Globus pallidus (tissue), 1 donor: ENCODE measurements at places on chromosomes 5 and 9.

DNA sequence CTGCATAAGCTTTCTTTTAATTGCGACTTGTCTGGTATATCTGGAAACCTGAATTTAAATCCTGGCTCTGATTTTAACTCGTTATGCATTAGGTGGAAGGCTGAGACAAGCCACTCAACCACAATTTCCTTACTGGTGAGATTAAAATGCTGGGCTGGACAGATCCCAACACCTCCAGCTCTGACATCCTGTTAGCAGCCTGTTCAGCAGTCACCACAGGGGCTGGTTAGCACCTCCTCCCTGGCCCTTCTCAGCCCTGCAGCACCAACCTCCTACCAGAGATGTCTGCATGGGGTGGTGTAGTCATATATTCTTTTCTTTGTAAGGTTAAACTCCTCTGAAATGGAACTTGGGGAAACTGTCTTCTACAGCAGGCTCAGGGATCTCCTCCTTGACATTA is 156.5 kb upstream of the NFIL3 start:
- DNase-seq: no peak

DNA sequence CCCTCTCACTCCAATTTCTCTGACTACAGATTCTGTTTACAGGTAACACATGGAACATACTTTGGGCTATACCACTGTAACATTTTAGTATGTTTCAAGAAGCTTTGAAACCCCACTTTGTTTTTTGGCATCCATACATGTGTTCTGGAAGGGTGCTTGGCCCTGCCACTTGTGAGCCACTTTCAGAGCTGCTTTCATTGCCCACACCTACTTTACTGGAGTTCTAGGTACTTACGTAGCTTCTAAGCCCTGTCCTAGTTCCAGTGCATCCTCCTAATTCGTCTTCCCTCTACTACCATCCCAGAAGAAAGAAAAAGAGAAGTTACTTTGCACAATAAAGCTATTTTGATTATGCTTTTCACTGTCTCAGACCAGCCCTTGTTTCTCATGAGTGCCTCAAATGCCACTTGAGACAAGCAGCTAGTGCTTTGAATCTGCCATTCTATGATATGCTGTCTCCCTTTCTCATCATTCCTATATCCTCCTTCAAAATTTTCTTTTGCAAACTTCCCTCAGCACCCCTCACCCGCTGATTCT is 26.5 kb upstream of the C5orf47 start:
- DNase-seq: no peak

GRCh38 chr5:66174338-66174737 is 30.2 kb downstream of the SREK1 start:
- DNase-seq: peak; percentile 61

DNA sequence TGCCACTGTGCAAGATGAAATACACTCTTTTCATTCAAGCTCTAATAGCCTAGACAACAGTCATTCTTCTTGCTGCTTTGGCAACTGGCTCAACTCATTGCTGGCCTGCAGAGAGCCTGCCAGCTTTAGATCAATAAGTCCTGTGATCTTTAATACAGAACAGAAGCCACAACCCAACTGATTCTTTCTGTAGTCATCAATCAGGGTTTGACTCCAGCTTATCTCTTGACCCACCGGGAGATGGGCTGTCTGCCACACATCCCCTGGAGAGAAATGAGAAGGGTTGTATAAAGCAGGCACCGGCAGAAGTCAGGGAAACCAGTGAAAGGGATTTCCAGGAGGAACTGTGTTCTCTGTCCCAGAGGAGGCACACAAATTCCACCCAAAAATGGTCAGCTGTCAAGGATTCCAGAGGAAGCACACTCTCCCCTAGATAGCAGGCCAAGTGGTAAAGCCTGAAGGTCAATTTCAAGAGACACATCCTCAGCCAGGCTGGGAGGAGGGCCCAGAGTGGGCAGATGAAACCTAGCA is 24.5 kb downstream of the LHFPL2 start:
- no peak for DNase-seq

- no peak for DNase-seq
Observed at GRCh38 chr9:123318202-123318601, 37.8 kb upstream of the CRB2 start.

GRCh38 chr5:10595293-10595671 is 31.4 kb downstream of the ANKRD33B start:
- DNase-seq: no peak

DNA sequence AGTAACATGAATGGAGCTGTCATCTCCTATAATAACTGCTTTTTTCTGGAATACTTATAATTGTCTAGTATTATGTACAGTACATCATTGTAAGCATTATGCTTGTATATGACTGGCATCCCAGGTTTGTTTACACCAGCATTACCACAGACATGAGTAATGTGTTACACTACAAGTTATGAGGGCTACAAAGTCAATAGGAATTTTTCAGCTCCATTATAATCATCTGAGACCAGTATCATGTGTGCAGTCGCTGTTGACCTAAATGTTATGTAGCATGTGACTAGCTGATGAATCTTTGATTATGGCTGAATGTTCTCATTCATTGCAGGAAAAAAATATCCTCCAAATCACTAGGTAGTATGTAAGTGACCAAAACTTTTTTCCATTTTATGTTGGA is 2.2 kb downstream of the ZCCHC9 start:
- no peak for DNase-seq

DNA sequence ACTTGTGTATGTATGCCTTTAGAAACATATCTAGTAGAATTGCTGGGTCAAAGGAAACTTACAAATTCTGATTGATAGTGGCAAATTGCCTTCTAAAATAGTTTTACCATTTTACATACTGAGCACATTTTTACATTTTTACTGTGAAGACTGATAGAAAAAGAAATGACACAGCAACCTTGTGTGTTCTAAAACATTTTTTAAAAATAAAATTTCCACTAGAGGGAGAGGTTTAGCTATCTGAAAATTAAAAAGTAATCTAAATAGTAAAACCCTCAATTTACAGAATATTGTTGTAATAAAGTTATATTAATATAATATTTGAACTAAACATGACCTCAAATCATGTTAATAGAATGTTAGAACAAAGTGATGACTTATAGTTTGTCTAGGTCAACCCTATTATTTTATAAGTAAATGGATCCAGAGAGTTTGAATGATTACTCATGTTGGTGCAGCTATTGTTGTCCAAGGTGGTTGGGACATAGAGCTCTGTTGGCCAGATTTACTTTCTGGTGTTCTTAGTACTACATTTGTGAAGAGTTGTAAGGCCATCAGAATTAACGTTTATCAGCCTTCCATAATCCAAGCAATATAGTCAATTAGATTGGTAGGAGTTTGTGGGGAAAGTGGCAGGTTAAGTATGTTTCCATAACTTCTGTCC is 17.2 kb downstream of the CENPP start:
- no peak for DNase-seq

DNA sequence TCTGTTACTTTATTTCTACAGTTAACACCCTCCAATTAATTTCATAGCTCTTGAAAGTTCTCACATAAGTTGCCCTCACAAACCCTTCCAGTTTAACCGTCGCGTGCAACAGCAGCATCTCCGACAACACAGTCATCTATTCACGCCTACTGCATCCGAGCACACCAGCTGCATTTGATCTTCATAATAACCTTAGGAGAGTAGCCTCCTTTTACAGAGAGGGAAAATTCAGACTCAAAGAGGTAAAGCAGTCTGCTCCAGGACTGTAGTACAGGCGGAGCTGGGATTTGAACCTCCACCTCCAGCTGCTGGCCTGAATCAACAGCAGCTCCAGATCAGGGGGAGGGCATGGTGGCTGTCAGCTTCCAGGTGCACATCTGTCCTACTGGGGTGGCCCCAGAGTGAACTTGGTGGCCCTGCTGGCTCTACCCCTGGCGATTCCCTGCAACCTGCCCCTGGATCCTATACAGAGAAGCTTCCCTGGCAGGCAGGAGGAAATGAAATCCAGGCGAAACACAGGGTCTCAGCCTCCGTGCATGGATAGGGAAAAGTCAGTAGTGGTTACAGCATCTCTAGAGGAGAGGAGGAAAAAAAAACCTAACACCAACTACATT is 71.6 kb upstream of the UNC5A start:
- no peak for DNase-seq

DNA sequence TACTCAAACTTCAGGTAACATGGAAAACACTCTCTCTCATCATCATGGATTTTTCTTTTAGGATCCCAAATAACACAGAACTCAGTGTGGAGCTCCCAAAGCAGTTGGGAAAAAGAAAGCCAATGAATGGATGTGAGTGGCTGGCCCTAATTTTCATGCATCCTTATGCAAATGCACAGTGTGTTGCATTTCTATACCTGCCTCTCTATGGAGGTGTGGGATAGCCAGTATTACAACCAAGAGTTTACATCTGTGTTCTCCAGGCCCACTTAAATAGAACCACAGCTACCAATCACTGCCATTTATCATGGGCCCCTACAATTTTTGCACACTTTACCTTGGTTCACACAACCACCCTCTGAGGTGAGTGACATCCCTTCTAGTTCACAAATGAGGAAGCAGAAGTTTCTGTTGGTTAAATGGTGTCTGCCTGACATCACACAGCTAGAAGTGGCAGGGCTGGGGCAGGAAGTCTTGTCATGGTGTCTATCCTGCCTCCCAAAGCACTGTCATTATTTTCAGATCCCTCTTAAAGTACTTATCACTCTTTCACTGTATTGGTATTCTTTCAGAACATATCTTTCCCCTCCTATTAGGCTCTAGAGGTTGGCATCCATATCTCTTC is 17.3 kb downstream of the MAMDC2 start:
- DNase-seq: no peak

DNA sequence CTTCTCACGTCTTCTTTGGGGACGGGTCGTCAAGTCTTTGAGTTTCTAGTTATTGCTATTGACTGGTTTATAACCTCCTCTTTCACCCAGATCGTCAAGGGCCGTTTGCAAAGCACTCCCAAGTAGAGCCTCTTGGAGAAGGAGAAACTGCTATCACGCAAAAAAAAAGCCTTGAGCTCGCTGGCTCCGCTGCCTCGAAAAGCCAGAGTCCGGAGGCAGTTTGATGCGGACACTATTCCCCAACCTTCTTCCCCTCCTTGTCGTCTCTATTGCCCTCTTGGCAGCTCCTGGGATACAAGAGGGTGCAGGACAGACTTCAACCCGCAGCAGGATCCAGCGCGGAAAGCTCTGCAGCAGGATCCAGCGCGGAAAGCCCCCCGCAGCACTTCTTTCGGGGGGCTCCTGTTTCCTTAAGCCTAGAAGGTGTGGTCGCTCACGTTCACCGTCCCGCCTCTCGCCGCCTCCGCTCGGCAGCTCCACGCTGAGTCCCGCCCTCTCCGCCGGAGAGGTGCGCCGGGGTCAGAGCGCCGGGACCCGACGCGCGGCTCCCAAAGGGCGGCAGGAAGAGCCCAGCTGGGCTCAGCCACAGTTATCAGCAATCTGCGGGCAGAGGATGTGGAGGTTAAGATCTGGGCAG is at the start of gene PCDHAC1:
Gene PCDHAC1, plus strand, starts transcription at position 494 of the 637 bp plus-strand sequence. CDS start 594 bp downstream, outside the sequence.
- peak; percentile 2 for DNase-seq

DNA sequence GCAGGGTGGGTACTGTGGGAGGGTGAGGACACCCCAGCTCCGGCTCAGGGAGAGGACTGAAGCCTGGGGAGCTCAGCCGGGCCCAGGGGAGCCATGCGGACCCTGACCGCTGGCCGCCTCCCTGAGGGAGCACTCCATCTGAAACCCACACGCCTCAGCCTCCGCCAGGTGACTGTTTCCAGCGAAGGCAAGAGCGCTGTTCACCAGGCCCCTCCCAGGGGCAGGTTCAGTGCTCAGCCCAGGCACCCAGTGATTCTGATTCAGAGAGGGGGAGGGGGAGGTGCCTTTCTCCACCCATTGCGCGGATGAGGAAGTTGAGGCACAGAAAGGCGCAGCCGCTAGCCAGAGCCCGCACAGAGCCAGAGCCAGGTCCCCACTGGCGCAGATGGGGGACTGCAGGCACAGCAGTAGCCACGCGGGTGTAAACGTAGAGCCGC is 27.0 kb downstream of the ADGRD2 start:
- DNase-seq: no peak

DNA sequence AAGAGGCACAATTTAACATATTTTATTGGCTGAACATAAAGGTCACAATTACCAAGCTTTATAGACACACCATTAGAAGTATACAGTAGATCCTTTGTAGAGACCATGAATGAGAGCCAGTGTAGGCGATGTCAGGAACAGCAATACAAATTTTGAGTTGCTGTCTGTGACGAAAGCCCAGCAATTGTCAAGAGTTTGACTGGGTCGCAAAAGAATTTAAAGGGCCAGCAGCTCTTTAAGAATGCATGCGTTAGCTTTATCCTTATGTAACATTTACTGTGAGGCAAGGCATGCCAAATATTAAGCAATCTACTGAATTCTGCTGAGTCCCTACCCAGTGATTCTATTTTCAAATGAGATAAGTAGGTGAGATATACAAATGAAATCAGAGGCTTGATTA is 236.9 kb downstream of the ARRDC3 start:
- no peak for DNase-seq

DNA sequence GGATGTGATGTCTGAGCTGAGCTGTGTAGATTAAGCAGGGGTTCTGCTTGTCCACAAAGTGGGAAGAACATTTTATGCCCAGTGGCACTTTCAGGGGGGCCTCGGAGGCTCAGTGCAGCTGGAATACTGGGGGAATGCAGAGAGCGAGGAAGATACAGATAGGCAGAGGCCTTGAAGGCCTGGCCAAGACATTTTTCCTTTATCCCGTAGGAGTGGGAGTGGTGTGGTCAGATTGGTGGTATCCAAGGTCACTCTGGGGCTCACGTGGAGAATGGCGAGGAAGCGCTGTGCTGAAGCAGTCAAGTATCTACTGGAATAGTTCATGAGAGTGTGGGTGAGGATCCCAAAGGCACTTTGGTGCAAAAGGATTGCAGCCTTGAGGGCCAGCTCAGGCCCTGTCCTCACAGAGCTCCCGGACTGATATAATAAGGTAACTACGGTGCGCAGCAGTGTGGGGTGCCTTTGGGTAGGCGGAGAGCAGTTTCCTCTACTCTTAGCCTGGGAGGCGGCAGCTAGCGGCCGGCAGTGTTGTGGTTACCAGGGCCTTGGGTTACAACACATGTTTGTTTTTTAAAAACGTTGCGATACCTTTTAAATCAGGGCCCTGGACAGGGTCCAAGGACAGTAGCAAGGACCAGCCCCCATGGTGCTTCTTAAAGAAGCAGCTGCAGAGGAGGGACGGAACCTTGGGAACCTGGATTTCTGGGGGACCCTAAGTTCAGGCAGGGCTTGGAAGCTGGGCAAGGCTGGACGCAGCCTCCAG is 10.8 kb upstream of the CCDC69 start:
- no peak for DNase-seq
